Small intestine (tissue), 16 donors: ENCODE measurements at places on chromosomes 2 and 18.
A peak's percentile ranks its signal among the peaks of the same experiment; 100 is the strongest.

GRCh38 chr2:204625135-204625534 lies 79.9 kb downstream of the PARD3B start:
- peak; percentile 54 for DNase-seq

GRCh38 chr2:144067506-144067905 lies 452.4 kb downstream of the ZEB2 start:
- DNase-seq: no peak

DNA sequence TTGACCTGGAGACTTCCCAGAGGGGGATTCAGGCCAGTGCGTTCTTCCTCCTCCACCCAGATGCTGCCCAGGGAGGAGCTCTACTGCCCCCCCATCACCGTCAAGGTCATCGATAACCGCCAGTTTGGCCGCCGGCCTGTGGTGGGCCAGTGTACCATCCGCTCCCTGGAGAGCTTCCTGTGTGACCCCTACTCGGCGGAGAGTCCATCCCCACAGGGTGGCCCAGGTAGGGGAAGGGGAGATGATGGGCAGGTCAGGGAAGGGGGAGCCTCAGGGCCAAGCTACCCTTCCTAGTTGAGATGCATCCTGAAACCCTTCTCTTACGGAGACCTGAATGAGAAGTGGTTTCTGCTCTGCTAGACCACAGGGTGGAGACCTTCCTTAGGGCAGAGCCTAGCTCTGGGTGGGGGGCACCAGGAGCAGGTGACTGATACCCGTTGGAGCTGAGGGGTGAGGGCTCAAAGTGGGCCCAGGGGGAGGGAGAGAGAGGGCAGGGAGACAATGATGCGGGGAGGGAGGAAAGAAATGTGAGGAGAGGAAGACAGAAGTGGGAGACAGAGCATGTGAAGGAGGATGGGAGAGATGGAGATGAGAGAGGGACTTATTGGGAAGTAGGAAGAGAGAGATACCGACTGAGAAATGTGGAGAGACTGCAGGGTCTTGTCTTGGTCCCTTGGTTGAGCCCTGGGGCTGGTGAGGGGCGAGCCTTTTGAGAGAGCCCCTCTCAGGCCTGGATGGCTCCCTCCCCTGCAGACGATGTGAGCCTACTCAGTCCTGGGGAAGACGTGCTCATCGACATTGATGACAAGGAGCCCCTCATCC lies 159.4 kb downstream of the DYSF start:
- DNase-seq: no peak

GRCh38 chr2:189287982-189288521 lies 108.5 kb upstream of the COL5A2 start:
- DNase-seq: peak; percentile 27

DNA sequence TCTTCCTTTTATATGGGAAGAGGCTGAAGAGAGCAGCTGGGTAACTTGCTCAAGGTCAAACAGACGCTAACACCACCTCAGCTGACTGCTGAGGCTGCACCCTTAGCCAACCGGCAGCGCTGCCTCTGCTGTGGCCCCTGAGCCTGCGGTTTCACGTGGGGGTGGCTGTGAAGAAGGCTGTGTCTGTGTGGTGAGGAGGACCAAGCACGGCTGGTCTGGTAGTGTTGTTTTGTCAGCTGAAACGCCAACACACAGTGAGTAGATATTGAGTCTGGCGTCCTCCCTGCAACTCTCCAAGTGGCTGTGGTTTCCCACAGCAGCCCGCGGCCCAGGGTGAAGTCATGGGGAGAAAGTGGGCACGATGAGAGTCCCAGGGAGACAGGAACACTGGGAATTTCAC lies 69.6 kb downstream of the THNSL2 start:
- no peak for DNase-seq
